Astrocyte of the hippocampus (primary cell): ENCODE measurements at places on chromosomes 2 and 18.

GRCh38 chr2:221752781-221753180 is 180.7 kb upstream of the EPHA4 start:
- DNase-seq: no peak

GRCh38 chr18:51171223-51171622 is 26.3 kb downstream of the MEX3C start:
- no peak for DNase-seq

DNA sequence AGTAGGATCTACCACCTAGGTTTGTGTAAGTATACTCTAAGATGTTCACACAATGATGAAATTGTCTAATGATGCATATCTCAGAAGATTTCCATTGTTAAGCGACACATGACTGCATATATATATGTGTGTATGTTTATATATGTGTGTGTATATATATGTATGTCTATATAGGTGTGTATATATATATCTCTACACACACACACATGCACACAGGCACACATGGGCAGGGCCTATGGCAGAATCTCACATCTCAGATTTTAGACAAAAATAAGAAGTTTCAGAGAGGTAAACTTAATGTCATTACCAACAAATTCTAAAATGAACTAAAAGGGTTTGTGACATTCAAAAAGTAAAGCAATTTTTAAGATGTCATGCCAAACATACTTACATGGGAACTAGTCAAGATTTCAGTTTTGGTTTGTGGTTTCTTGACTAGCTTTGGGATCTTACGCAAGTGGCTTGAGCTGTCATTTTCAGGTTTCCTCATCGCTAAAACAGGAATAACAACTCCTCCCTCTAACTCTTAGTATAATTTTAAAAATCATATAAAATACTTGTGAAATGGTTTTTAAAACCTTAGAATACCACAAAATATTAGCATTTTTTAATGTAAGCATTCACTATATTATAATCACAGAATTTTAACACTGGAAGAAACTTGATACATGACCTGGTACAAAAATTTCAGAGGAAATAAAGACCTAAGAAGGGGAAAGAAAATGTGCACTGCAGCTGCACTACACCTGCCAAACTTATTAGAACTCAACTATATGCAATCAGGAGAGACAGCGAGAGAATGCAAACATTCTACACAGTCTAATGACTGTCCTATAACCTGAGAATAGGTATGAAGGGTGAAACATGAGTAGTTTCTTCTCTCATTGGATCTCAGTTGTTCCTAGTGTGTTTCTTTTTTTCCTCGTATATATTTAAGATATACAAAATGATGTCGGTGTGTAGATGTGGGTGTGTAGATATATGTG is 75.7 kb downstream of the TTC21B start:
- DNase-seq: peak; percentile 28

- DNase-seq: no peak
Observed at GRCh38 chr2:121662656-121663055, 13.4 kb upstream of the CLASP1 start.

DNA sequence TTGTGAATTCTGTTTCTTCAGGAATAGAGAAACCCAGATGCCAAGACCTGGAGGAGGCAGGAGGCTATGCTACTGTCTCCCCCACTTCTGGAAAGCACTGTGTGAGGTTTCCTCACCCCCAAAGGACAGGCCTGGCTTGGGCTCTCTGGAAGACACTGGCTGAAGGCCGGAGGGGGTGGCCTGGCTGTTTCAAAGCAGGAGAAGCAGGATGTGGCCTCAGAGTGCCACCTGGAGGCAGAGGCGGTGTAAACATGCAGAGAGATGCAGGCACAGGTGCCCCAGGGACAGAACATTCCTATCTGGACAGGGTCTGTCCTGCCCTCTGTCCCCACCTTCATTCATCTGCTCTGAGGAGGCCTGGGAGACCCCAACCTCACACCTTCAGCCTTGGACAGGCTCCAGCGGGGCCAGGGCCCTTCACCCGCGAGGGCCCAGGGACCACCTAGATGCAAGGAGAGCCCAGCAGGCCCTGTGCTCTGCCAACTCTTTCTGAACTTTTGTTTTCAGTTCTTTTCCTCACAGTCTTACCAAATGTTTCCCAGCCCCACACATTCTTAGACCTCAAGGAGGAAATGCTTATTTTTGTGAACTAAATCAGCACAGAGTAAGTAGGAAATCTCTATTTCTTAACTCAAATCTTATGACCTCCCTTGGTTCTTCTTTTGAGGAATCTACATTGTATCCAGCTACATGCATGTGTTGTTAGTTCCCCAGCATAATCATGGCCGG is 79.2 kb downstream of the LONRF2 start:
- DNase-seq: peak; percentile 81

- DNase-seq: peak; percentile 46
Observed at GRCh38 chr2:230814616-230815015, 50.1 kb upstream of the ITM2C start.

DNA sequence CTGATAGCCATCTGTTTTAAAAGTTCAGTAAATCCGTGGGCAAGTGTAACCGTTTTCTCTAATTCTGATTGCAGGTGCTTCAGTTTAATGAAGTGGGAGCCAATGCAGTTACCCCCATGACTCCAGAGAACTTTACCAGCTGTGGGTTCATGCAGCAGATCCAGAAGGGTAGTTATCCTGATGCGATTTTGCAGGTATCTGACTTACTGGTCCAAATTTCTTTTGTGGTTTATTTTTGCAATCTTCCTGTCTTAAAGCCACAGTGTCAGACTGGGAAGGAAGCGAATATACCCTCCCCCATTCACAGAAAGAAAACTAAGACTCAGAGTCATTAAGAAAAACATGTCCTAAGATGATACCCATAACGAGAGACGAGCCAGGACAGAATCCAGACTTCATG is 7.7 kb downstream of the SERPINB2 start:
- no peak for DNase-seq

- peak; percentile 29 for DNase-seq
Observed at GRCh38 chr18:57585421-57585820, 1.1 kb downstream of the FECH start.

DNA sequence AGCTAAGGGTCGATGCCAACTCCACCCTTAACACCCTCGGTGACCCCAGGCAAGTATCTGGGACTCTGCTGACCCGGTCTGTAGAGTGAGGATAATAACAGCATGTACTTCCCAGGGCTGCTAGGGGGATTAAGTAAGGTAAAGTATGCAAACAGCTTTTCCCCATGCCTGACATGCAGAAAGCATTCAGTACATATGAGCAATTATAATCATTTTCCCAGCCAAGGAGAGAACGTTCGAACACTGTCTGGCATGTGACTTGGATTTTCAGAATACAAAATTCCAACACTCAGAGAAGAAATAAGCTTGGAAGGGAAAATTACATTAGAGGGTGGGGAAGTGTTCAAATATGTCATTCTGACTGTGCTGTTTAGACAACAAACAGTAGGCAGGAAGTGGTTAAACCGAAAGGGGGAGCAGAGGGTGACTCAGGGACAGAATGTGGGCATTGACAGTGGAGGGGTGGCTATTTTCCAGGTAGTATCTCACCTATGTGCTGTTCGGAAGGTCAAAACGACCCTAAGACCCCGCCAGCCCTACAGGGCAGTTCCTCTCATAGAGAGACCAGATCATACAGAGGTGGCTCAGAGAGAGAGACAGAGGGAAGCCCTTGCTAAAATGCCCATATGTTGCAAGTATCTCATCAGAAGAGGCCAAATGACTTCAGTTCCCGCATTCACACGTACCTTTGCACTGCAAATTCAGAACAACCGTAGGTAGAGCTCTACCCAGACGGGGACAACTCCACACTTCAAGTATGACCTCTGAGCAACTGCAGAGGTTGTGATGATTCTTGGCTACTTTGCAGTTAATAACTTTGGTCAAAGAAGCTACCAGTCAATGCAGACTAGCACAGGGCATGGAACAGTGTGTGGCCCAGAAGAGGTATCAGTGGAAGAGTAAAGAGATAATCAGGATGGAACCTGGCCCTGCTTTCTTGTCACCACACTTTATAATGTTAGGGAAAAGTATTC is 14.8 kb downstream of the ASPRV1 start:
- DNase-seq: peak; percentile 72

- DNase-seq: no peak
Observed at GRCh38 chr2:181149056-181149455, 168.7 kb downstream of the UBE2E3 start.

GRCh38 chr2:19989342-19989666 is 601 bp downstream of the WDR35 start:
- DNase-seq: no peak

GRCh38 chr2:28612131-28612812 is 116.4 kb downstream of the PLB1 start:
- DNase-seq: no peak

GRCh38 chr2:109654326-109655050 is 40.3 kb downstream of the SOWAHC start:
- no peak for DNase-seq

- DNase-seq: peak; percentile 89
Observed at GRCh38 chr2:20225294-20226151, 593 bp upstream of the SDC1 start.

GRCh38 chr2:54329482-54330161 is 73.6 kb upstream of the TSPYL6 start:
- no peak for DNase-seq

- no peak for DNase-seq
Observed at GRCh38 chr2:6940820-6941219, 23.6 kb downstream of the RNF144A start.

DNA sequence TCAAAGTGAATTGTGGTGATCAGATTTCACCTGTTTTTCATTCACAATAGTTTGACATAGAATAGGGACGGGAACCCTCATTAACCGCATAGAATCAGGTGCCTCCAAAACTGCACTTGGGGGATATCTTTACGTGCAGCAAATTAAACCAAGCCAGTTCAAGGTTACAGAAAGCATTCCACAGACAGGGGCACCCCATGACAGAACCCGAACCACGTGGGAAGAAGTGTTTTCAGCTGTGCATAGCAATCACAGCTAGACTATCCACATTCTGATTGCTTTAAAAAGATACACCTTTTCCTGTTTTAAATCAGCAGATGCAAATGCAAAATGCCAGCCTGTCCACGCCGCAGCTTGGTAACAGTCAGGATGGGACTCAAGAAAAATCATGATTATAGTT is 205.8 kb downstream of the ANAPC1 start:
- no peak for DNase-seq

GRCh38 chr2:41145066-41145465 is 693.2 kb upstream of the SLC8A1 start:
- no peak for DNase-seq

DNA sequence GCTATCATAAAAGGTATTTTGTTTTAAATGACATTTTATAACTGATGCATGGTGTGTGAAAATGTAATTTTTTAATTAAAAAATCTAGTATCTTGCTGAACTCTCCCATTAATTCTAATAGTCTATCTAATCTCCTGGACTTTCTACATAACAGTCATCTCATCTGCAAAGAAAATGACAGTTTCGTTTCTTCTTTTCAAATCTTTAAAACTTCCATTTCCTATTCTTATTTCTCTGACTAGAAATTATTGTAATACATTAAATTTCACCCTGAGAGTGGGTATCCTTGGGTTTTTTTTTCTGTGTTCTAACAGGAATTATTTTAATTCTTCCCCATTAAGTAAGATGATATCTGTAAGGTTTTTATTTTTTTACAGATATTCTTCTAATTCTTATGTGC is 120.1 kb downstream of the KCNF1 start:
- no peak for DNase-seq

- DNase-seq: no peak
Observed at GRCh38 chr2:238919307-238919706, 71.4 kb downstream of the TWIST2 start.

- no peak for DNase-seq
Observed at GRCh38 chr18:34734056-34734455, 24.0 kb downstream of the DTNA start.

- DNase-seq: no peak
Observed at GRCh38 chr2:218290316-218291261, 1.7 kb downstream of the TMBIM1 start.

DNA sequence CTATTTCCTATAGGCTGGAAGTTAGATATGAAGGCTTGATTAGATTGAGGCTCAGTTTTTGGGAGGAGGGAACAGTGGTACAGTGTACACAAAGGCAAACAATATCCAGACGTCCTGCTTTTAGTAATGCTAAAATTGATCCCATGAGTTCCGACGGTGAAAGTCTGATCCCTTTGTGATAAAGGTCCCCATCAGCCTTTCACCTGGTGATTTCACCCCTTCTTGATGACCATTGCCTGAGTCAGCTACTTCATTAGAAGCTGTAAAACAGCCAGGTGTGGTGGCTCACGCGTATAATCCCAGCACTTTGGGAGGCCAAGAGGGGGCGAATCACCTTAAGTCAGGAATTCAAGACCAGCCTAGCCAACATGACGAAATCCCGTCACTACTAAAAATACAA is 29.7 kb downstream of the TWSG1 start:
- no peak for DNase-seq

DNA sequence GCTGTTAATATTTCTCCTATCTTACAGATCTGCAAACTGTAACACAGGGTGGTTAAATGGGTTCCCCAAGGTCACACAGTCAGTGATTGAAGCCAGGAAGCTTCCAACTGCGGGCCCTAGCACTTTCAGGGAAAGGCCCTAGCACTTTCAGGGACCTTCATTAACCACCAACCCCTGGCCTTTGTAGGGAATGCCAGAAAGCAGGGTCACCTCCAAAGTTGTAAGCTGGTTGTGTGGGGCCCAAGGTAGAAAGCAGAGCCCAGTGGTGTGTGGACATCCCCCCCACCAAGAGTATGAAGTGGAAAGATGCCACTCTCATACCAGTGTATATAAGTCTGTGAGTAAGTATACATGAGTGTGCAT is 4.4 kb downstream of the DLX2 start:
- no peak for DNase-seq

- DNase-seq: no peak
Observed at GRCh38 chr2:236403811-236404210, 139.6 kb upstream of the ASB18 start.

GRCh38 chr2:149258531-149258930 is 71.9 kb upstream of the LYPD6 start:
- DNase-seq: no peak

- DNase-seq: no peak
Observed at GRCh38 chr18:5106730-5107129, 90.3 kb downstream of the AKAIN1 start.

DNA sequence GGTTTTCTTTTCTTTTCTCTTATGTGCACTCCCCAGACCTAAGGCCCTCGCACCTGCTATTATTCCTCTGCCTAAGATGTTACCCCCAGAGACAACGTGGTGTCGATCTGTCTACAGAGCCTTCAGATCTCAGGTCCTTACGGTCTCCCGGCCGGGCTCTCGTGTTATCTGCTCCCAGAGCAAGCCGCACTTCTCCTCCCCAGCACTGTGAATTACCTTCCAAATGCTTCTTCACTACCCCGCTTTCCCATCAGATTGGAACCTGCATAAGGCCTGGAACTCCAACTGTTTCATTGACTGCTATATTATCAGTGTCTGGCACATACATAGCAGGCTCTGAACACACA is 71.2 kb upstream of the ODC1 start:
- DNase-seq: no peak

GRCh38 chr2:38653715-38654527 is 12.0 kb upstream of the GALM start:
- peak; percentile 32 for DNase-seq

DNA sequence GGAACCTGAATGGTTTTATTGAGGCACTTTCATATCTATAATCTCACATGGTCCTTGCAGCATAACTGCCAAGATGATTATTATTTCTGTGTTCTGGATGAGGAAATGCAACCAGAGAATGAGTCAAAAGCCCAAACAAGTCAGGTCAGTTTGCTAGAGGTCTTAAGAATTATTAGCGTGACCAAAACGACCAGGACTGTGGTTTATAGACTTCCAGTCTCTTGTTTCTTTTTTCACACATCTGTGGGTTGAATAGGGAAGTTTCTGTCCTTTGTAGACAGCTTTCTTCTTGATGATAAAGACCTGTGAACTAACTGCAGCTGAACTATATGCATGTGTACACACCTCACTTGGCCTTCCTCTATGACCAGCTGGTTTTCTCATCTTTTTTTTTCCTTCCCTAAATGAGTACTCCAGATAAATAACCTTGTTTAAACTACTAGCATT is 13.9 kb downstream of the ADAM23 start:
- DNase-seq: no peak
